ENCODE measurements at places on chromosomes 5 and 9.

- DNase-seq: no peak
Observed at GRCh38 chr5:97801461-97801860, 618.4 kb upstream of the RIOK2 start.

DNA sequence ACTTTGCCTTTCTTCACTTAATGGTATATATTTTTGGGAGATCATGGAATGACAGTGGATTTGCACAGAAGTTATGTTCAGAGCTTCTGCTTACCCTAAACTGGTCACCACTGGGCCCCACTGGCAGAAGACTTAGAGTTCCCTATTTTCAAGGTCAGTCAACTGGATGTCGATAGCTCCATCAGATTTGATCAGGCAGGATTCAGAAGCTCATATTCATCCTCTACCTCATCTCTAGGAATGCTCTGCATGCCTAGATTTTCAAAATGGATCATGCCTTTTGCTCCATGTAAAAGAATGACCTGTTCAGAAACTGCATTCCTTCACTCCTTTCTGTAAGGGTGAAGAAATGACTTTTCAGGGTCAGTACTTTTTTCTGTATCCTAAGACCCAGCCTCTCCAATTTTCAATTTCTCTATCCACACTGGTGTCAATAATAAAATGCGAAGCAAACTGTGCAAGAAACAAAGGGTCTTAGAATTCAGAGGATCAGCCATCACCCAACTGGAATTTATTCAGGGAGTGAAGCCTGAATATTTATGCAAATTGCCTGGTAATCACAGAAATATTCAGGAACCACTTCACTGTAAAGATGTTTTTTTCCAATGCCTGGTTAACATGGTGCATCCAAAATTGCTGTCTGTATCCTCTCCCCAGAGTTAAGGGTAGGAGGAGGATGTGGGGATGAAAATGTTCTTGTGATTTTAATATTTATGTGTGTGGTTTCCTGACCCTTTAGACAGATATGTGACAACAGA is 125.4 kb downstream of the DOCK2 start:
- no peak for DNase-seq

GRCh38 chr5:162288647-162289296 is 221.2 kb downstream of the GABRG2 start:
- no peak for DNase-seq

GRCh38 chr5:103526164-103526915 is 36.2 kb downstream of the NUDT12 start:
- no peak for DNase-seq

DNA sequence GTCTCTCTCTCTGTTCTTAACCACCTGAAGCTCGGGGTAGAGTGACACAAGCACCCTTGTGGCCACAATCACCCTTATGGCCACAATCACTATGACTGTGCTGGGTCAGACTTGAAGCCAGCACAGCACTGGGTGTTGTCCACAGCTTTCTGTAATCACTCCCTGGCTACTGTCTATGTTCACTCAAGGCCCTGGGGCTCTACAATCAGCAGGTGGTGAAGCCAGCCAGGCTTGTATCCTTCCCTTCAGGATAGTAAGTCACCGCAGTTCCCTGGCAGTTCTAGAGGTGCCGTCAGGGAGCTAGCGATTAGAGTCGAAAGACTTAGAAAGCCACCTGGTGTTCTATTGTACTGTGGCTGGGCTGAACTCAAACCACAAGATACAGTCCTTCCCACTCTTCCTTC is 44.2 kb downstream of the GDA start:
- DNase-seq: no peak

- no peak for DNase-seq
Observed at GRCh38 chr5:78907255-78907891, 77.7 kb downstream of the ARSB start.

GRCh38 chr5:135458356-135458755 is 6.2 kb upstream of the TIFAB start:
- DNase-seq: no peak

- DNase-seq: no peak
Observed at GRCh38 chr9:7009065-7009464, 251.3 kb downstream of the KDM4C start.

DNA sequence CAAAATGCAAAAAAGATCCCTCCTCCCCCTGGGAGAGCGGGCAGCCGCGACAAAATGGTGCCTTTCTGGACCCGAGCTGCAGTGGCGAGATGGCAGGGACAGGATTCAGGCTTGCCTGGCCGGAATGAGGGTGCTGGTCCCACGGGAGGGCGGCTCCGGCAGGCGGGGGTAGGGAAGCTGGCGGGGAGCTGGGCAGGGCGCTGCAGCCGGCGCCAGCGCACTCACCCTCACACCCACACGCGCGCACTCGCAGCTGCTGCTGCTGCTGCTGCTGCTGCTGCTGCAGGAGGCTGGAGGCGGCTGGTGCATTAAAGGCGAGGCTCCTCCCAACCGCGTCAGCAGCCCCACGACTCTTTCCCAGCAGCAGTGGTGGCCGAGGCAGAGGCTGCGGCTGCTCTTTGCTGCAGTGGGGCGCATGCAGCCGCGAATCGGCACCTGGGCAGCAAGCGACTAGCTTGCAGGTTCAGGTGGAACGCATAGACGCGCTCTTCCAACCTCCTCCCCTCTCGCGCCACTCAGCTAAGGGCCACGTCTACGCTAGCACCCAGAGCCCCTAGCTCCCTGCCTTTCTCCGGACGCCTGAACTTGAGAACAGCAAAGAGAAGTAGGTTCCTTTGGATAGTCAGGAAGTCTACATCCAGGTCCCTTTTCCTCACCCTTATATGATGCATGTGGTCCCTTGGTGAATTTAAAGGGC is at the start of gene PPP2R2B:
Gene PPP2R2B (minus strand): TSS at position 282 of the 697 bp plus-strand sequence.
- DNase-seq: peak; percentile 61

DNA sequence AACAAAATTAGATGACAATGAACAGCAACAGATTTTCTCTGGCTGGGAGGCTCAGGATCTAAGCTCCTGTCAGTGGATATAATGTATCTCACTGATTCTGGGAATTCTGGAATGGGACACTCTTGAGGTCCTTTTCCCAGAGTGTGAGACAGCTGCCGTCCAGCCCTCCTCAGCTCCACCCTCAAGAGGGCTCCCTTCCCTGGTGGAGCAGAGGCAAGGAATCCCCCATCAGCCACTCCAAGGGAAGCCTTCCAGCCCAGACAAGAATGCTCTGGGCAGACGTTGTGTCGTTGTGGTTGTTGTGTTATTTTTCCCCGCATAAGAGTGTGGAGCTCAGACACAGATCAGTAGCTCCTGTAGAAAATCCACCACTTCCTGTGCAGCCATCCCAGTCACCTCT is 47.7 kb upstream of the ATP10B start:
- no peak for DNase-seq

- DNase-seq: no peak
Observed at GRCh38 chr5:133751421-133751820, 139.1 kb upstream of the FSTL4 start.

DNA sequence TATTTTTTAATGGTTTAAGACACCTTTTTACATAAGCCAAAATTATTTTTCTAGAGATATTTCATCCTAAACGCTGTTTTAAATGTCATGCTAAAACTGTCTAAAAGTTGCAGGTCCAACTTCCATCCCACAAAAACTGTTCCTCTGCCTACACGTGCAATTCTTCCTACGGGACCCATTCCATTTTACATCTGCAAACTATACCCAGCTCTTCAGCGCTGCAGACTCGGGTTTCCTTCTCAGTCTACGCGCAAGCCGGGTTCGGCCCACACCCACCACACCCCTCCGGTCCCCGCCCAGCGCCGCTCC is 8.7 kb downstream of the RANBP6 start:
- DNase-seq: no peak

GRCh38 chr5:116614603-116614920 is 39.9 kb upstream of the SEMA6A start:
- no peak for DNase-seq

GRCh38 chr5:127206320-127207113 is 84.1 kb upstream of the MEGF10 start:
- DNase-seq: no peak

GRCh38 chr9:121975801-121976277 is 117.3 kb downstream of the TTLL11 start:
- DNase-seq: no peak

DNA sequence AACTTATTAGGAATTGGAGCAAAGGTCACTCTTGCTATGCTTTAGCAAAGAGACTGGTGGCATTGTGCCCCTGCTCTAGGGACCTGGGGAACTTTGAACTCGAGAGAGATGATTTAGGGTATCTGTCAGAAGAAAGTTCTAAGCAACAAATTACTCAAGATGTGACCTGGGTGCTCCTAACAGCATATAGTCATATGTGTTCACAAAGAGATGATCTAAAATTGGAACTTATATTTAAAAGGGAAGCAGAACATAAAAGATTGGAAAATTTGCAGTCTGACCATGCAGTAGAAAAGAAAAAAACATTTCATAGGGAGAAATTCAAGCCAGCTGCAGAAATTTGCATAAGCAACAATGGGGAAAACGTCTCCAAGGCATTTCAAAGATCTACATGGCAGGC is 68.3 kb downstream of the SEMA5A start:
- DNase-seq: no peak

- DNase-seq: no peak
Observed at GRCh38 chr5:168430296-168430695, 56.0 kb upstream of the RARS1 start.

GRCh38 chr9:84669288-84670137 is at the start of gene NTRK2:
TSS of gene NTRK2 (plus strand) at chr9:84669729. CDS start at chr9:84670749, 1,020 bp downstream.
- no peak for DNase-seq

DNA sequence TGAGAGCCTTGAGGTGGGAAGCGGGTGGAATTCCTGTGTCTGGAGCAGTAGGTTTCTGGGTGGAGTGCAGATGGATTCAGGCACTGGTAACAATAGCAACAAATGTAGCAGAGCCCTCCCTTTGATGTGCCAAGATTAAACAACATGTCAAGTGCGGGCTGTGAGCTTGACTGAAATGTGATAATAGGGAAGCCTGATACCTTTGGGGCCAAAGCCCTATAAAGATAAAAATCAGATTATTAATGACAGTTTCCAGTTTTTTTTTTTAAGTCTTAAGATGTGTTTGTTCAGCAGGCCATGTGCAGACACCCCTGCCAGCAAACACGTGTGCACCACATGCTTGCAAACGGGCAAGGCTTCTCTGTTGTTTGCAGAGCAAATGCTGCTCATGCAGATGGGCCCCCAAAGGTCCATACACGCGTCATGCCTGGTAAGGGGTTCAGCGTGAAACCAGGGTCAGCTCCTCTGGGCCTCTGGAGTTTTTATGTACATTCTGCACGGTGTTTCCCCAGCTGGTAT is 193.2 kb downstream of the GADD45G start:
- DNase-seq: no peak

- no peak for DNase-seq
Observed at GRCh38 chr5:136079195-136079985, 50.6 kb downstream of the TGFBI start.

GRCh38 chr9:6910032-6910431 is 152.3 kb downstream of the KDM4C start:
- DNase-seq: no peak
